ENCODE measurements at places on chromosomes 3 and 15.

GRCh38 chr3:139506766-139507165 is 30.4 kb upstream of the RBP2 start:
- DNase-seq, result no peak

GRCh38 chr3:12961007-12961696 is 112.1 kb downstream of the IQSEC1 start:
- DNase-seq, result no peak

- DNase-seq, result no peak
Measured at GRCh38 chr3:94070341-94070911, 7.6 kb downstream of the NSUN3 start.

GRCh38 chr3:55333923-55334322 is 153.2 kb downstream of the WNT5A start:
- no peak for DNase-seq

DNA sequence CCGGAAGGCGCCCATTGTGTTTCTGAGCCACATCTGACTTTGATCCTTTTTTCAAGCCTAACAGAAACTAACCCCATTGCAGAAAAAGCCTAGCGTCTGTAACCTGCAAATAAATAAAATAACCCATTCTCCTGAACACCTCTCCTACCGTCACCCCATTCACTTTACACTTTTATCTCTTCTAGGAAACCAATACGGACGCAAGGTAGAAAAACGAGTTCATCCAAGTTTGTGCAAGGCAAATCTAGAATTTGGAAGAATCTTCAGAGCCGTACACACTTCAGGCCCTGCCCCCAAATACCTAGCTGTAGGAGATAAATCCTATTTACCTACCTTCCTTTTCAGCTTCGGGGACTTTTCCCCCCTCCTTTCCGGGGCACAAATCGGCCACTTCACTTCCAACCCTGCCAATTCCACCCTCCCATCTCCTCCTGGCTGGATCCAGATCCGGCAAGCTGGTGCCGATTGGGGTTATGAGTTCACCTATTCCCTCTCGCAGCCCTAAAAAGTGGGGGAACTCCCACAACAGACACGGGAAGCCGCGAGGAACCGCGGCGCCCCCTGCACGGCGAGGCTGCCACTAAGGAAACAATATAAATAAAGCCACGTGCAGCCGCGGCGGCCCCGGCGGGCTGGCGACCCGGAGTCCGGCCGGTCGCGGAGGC is 987 bp downstream of the PRTG start:
- no peak for DNase-seq

DNA sequence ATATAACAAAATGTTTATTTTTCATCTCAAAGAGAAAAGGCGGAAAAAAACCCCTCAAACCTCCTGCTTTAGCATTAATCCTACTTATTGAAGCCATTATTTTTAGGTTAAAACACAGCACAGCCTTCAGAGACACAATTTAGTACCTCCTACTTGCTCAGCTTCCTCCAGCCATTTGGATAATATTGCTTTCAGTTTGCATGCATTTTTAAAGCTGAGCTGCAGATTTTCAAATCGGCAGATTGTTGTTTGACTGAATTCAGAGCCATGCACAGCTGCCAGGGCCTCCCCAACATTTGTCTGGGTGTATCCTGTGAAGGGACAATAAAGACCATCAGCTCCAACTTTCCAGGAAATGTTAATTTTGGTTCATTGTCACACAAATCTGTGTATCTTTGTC is 14.5 kb downstream of the POU1F1 start:
- no peak for DNase-seq

DNA sequence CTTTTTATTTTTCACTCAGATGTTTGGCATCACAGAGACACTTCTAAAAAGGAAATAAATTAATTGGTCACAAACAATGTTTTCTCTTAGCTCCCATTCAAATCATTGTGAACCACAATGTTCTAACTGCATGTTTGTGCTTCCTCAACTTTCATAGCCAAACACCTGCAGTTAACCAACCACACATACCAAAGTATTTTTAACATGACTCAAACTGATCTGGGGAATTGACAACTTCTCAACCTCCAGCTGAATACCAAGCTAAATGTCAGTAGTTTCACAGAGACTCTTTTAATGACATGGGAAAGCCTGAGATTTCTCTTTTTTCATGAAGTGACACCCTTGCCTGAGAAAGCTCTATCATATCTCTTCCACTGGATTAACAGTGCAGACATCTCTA is 217.9 kb upstream of the MME start:
- DNase-seq, result no peak

DNA sequence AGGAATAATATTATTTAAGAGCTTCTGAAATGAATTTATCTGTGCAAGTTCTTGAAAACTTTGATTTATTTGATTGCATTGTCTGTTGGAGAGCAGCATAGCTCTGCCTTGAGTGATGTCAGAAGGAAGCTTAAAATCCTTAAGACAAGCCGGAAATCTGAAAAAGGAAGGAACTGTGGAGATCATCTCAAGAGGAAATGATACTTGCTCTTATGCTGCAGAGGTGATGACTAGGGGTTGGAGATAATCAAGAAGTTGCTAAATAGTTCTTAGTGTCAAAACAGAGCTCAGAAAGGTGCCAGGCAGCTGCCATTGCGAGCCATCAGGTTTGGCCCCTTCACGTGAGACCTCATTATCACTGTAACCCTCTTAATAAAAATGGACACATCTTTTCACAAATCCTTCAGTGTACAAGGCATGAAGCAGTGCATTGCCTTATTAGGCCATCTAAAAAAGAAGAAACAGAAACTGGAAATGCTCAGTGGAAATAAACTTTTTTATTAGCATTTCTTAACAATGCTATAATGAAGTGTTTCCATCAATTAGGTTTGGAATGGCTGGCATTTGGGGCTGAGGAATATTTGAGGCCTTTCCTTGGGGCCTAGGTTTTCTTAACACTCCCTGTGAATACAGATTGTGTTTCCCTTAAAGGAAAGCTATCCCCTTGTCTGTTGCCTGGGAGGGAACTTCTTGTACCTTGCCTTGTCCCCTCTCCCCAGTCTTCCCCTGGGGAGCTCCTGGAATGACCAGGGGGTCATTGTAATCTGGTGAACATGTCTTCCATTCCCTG is 34.5 kb upstream of the VILL start:
- DNase-seq, result no peak

GRCh38 chr3:50615190-50615589 is 1.8 kb upstream of the MAPKAPK3 start:
- no peak for DNase-seq

DNA sequence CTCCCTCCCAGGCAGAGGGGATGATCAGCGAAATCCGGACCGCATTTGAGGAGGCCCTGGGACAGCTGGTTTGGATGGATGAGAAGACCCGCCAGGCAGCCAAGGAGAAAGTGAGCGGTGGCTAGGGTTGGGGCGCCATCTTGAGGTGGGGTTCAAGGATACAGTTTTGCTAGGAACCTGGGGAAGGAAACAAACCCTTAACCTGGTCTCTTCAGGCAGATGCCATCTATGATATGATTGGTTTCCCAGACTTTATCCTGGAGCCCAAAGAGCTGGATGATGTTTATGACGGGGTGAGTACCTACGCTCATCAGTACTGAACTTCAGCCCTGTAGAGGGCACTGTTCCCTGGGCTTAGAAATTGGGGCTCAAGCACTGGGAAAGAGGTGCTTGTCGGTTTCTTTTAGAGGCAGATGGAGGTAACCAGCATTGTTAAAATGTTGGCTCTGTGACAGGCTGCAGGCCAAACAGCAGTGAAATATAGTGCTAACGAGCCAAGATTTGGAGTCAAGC is 9.6 kb upstream of the PSMD2 start:
- no peak for DNase-seq

DNA sequence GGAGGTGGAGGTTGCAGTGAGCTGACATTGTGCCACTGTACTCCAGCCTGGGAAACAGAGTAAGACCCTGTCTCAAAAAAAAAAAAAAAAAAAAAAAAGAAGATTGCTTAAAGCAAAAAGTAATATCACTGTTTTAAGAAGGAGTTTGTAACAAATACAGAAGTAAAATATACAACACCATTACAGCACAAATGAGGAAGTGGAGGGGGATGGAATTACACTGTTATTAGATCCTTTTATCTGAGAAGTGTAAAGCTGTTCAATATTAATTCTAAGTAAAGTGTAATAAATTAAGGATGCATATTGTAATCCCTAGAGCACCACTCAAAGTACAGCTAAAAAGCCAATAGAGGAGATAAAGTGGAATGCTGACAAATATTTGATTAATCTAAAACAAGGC is 47.0 kb upstream of the SNRPA1 start:
- no peak for DNase-seq

All from ureter (tissue), 1 donor.